Hematopoietic multipotent progenitor cell (in vitro differentiated cells): ENCODE measurements at places on chromosomes 11 and 22. TPM values are rescaled to one million over a fixed set of nuclear protein-coding genes. Genes with fewer than 3 reads are reported as not detected.

DNA sequence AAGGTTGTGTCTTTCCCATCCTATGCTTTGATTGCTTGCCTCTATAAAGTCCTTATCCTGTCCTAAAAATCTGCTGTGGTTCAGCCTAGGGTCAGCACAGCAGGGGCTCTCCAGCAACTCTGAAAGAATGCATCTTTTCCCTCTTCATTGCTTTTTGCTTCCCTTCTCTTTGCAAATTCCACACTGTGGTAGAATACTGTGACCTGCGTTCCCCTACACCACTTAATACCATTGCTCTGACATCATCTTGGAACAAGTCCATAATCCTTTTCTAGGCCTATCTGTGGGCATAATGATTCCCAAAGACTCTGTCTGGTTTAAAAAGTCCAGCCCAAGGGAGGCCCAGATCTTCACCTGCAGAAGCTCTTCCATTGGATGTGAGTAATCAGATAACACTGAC is 177.7 kb downstream of the NAV2 start:
- DNase-seq: no peak

DNA sequence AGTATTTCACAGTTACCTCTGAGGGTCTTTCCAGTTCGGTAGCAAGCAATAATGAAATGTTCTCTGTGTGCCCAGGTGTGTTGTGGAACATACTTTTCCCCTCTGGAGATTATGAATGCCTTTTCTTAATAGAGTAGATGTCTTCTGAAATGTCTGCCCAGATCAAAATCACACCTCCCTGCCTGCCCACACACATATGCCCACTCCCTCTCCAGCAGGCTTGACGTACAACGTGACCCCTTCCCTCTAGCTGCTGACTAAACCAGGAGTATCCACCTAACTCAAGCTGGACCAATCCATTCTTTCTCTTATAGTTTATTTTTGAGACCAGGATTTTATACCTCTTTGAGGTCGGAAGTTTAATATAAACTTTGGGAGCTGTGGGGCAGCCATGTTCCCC is 48.7 kb downstream of the ME3 start:
- DNase-seq: no peak

Gene BIRC3
- 7.0 TPM for total RNA-seq

Gene AIP
- 141 TPM for total RNA-seq

DNA sequence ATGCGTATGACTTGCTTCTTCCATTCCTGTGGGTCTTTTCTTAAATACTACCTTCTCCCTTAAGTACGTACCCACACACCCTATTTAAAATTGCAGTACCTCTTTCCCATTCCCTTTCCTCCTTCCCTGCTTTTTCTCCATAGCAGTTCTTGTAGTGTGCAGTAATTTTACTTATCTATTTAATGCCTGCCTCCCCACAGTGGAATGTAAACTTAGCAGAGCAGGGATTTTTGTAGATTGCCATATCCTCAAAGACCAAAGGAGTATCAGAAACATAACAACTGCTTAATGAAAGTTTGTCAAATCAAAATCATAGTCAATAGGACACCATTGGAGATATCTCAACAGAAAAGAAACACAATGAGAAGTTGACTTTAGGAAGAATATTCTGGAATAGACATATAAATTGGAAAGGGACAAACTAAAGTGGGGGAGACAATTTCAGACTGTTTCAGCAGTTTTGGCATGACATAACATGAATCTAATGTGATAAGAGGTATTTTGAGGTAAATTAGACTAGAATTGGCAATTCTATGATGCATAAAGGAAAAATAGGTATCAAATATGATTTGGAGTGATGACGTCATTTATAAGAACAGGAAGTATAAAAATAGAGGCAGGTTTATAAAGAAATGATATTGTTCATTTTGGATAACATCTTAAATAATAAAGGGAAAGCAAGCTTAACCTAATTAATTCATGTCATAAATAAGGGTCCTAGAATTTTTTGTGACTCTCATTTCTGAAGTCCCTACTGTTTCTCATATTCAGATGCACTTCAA is 188.4 kb downstream of the SOX6 start:
- no peak for DNase-seq

Gene LRRC56
- 3.5 TPM for total RNA-seq

Gene SLC37A2
- total RNA-seq: 0.27 TPM

DNA sequence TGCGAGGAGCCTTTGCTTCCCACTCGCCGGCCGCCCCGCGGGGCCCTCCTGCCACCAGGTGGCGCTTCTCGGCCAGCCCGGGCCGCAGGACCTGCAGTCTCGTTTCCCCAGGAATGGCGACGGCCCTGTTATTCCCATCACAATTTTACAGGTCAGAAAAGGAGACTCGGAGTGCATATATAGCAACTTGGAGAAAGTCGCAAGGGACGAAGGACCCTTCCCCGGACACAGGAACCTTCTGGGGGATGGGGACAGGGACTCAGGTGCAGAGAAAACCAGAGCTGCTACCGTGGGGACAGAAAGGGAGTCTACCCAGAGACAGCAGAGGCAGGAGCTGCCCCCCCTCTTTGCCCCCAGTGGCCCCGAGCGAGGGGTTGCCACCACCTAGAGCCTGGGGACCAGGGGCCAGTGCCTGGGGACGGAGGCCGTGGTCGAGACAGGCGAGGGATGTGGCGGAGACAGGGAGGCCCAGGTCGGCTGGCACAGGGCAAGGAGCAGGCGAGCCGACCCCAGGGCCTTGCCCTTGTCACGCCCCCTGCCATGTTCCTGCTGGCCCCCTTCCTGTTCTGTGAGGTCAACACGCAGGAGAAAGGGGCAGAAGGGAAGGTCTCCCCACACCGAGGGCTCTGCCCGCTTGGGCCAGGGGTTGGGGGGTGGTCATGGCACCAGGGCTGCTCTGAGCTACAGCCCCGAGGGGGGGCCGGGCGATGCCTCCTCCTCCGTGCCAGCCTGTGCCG is 3.5 kb upstream of the KRTAP5-6 start:
- peak; percentile 54 for DNase-seq

Gene C22orf42
- total RNA-seq: not detected

DNA sequence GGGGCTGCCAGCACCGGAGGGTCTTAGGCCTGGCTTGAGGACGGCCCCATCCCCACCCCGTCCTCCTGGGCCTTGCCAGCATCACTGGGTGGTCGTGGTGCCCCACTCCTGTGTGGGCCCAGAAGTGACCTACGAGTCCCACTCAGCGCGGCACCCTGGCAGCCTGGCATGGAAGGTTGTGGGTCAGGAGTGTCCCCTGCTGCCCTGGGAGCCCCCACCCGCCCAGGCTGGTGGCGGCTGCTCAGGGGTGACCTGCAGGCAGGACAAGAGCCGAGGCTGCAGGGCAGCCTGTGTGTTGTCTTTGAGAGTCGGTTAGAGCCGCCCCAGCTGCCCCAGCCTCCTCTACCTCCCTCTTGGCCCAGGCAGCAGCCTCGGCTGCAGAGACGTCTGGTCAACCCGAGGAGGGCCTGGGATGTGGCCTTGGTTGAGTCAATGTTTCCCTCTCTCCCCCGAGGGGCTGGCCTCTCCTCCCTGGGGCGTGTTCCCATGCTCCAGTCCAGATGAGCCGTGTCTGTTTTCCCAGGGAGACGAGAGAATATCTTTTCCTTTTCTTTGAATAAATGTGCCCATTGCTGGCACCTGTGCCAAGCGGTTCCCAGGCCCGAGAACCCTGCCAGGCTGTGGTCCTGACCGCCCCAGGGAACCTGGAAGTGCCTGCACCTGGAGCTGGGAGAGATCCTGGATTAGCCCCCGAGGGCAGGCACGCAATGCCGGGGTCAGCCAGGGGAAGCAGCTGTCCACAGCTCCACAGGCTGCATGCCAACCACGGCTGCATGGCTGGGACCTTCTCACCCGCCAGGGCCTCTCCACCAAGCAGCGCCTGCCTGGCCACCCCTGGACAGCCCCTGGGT is 35.7 kb upstream of the MUC5AC start:
- DNase-seq: no peak

Gene APOBEC3G
- total RNA-seq: 38.8 TPM

DNA sequence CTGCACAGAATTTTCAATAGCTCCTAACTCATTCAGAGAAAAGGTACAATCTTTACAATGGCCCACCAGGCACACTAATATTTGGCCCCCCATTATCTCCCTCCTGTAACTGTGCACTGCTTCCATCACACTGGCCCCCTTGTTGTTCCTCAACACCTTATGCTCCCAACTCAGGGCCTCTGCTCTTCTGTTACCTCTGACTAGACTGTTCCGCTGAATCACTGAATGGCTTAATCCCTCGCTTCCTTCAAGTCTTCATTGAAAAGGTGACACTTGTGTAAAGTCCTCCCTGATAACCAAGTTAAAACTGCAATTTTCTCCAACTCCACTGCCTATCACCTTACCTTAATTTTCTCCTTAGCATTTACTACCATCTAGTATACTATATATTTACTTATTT is 21.8 kb downstream of the PIK3C2A start:
- DNase-seq: no peak

Gene KDM4E
- total RNA-seq: not detected

DNA sequence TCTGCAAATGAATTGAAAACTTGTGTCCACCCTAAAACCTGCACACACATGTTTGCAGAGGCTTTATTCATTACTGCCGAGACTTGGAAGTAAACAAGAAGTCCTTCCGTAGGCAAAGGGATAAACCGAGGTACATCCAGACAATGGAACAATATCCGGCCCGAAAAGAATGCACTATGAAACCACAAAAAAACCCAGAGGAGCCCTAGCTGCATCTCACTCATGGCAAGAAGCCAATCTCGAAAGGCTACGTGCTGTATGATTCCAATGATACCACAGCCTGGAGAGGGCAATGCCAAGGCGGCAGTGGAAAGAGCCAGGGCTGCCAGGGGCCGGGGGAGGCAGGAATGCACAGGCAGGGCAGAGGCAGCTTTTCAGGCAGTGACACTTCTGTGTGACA is 3.2 kb upstream of the MRPL23 start:
- no peak for DNase-seq

GRCh38 chr22:46961591-46962295 is 199.3 kb downstream of the TBC1D22A start:
- no peak for DNase-seq

GRCh38 chr11:34576331-34576730 is 44.6 kb upstream of the EHF start:
- no peak for DNase-seq

DNA sequence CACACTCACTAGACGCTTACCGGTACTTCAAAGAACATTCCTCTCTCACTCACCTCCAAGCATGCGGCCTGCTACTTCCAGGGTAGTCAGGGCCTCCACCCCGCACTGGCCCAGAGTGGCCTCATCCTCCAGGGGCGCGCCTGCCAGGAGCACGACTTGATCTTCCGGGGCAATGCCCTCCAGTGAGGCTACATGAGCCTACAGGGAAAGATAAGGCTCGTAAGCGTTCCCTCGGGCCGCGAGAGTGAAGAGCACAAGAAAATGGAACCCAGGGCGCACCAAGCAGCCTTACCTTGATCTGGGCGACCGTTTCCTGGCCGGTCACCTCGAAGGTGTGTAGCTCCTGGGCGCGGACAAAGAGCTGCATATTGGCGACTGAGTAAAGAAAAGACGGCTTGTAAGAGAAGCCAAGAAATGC is 478 bp downstream of the FAU start:
- no peak for DNase-seq
